ENCODE measurements at places on chromosomes 6 and 20.

GRCh38 chr6:79173378-79173777 is 61.1 kb downstream of the HMGN3 start:
- no peak for DNase-seq

GRCh38 chr6:170205126-170205525 is 85.8 kb downstream of the DLL1 start:
- no peak for DNase-seq

DNA sequence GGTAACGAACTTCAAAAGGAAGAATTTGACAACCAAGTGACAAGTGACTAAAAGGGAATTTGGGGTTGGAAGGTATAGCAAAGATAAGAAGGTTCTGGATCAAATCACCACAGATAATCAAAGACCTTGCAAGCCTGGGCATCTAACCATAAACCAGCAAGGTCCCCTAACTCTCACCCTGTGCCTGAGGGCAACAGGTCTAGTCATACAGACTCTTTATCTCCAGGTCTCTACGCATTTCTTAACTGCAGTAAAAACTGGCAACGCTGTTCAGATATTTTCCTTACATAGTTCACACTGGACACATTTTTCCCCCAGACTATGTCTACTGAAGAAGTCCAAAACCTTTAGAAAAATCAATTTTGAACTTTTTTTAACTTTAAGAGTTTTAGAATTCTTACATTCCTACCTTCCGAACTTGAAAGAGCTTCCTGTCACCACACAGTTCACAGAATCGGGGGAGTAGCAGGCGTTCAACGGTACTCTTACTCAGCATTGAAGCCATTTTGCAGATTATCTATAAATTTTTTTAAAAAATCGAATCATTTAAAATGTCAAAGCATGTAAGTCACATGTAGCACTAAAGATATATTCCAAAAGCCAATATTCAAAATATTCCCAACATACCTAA is 23.0 kb upstream of the ANKRD60 start:
- no peak for DNase-seq

DNA sequence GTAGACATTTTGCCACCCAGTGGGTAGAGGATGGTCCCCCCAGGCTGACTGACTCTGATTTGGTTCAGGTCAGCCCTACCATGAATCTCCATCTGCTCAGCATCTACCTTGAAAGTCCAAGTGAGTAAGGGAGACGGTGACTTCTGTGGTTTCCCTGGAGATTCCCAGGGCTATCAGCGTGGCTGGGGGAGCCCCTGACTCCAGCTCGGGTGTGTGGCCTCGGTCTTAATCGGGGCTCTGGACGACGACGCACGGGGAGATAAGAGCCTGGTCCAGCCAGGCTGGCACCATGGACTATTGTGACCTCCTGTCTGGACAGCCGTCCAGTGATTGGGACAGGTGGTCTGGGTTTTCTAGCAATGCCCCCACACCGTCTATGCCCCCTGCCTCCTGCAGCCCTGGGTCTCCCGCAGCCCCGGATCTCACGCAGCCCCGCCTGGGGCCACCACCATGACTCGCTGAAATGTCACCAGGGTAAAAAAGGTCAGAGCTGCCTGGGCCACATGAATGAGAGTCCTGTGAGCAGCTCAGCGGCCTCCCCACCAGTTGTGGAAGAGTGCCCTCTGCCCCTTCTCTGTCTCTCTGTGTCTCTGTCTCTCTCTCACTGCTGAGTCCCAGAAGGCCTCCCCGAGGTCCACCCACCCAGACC is 47.1 kb upstream of the GATA5 start:
- DNase-seq = no peak
